Central memory CD8-positive, alpha-beta T cell (primary cell): ENCODE measurements at places on chromosomes 2 and 18.

GRCh38 chr18:63088262-63088661, 231.3 kb downstream of the BCL2 start:
- DNase-seq, result no peak

- DNase-seq, result no peak
These were observed 110.9 kb upstream of the DNAJC10 start for GRCh38 chr2:182605166-182605565.

GRCh38 chr2:189363559-189363958, 77.7 kb upstream of the WDR75 start:
- no peak for DNase-seq

GRCh38 chr2:42771546-42772153, 7.7 kb upstream of the OXER1 start:
- no peak for DNase-seq

DNA sequence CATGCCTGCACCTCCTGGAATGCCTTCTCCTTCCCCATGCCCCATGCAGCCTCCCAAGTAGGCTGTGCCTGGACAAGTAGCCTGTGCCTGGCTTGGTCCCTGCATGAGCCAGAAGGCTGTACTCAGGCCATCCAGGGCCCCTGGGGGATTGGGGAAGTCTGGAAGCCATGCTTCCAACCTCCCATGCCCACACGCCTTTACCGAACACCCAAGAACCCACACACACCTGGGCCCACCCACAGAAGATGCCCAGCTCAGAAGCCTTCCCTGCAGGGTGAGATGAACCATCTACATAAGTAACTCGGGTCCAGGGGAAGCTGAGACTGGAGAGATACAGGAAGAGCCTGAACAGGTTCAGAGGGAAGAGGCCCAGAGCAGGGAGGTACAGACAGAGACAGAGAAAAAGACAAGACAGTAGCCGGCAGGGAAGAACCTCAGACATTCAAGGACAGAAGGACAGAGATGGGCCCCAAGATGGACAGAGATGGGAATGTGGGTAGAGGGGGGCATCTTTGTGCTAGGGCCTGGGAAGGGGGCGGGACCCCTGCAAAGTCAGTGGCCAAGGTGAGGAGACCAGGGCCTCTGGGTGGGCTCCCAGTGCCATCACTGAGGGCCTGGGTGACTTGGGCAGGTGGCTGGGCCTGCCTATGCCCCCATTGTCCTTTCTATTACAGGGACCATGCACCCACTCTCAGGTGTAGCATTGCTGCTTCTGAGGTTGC, 4.3 kb downstream of the BIN1 start:
- no peak for DNase-seq

DNA sequence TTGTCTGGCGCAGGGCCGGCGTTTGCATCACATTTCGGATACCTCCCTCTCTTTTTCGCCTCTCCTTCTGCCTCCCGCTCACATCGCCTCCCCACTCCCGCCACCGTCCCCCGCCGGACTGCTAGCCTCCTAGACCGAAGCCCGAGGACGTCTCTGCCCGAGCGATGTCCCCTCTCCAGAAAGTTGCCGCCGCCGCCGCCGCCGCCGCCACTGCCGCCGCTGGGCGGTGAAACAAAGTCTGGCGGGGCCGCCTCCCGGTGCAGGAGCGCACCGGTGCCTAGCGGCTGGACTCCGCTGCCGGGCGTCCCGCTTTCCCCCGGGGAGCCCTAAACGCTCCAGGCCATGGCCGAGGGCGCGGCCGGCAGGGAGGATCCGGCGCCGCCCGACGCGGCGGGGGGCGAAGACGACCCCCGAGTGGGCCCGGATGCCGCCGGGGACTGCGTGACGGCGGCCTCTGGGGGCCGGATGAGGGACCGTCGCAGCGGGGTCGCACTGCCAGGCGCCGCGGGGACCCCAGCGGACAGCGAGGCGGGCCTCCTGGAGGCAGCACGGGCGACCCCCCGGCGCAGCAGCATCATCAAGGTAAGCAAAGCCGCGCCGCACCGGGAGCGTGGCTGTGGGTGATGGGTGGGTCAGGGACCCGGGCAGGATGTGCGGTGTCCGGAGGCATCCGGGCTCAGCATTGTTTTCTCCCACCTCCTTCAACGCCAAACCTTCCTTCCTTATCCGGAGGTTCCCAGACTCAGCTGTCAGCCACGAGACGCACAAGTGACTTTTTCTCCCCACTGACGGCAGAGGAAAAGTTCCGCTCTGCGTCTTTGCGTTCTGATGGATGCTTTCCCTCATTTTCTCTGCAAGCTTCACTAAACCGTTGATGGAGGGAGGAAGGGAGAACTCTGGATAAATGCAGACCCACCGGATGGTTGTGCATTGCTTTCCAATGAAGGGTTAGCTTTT, 643 bp downstream of the PLCL1 start:
- no peak for DNase-seq

DNA sequence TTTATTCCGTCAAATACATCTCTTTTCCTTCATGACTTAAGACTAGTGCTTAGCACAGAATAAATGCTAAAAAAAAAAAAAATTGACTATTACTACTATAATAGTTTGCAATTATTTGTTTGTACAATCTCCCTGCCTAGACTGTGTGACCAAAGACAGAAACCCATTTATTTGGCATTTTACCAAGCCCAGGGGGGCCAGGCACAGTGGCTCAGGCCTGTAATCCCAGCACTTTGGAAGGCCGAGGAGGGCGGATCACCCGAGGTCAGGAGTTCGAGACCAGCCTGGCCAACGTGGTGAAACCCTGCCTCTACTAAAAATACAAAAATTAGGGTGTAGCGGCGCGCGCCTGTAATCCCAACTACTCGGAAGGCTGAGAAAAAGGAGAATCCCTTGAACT, 1.4 kb downstream of the ASB3 start:
- no peak for DNase-seq

GRCh38 chr2:107235491-107236254, 349.7 kb upstream of the ST6GAL2 start:
- DNase-seq, result no peak

- no peak for DNase-seq
These were observed 282.7 kb downstream of the EPHA4 start for GRCh38 chr2:221289389-221289788.
